ENCODE measurements at places on chromosomes 1 and 21. TPM values are rescaled to one million over a fixed set of nuclear protein-coding genes. Genes with fewer than 3 reads are reported as not detected.

DNA sequence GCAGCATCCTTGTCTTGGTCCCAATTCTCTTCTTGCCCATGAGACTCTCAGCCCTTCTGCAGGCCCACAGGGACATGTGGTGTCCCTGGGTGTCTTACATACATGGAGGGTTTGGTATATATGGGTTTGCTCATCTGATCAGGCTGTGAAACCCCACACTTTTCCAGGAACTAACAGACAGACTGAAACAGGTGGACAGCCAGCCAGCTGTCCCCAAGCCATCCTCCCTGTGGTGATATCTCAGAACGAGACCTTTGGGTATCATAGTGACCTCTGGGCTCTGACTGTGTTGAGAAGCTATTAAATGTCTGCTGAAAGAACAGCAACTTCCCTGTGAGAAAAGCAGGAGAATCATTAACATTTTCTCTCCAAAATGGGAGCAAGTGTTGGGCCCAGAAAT lies 115.5 kb upstream of the PAXBP1 start:
- H3K4me1 ChIP-seq = peaks cover 15% of the 10 kb centered on the region
- H3K27ac ChIP-seq = no peak overlapping the region
- peaks cover 29% of the 10 kb centered on the region for H3K27me3 ChIP-seq
- peaks cover 3% of the 10 kb centered on the region for H3K36me3 ChIP-seq
- no peak for DNase-seq

- no peak for DNase-seq
- H3K36me3 ChIP-seq = no peaks in the 10 kb centered on the region
- peaks cover 77% of the 10 kb centered on the region for H3K27me3 ChIP-seq
- H3K4me1 ChIP-seq = peaks cover 5% of the 10 kb centered on the region
Measured at GRCh38 chr1:109468903-109469302, 2.6 kb downstream of the SYPL2 start.

GRCh38 chr1:228420968-228421826 lies 4.5 kb upstream of the TRIM17 start:
- H3K27ac ChIP-seq = no peak overlapping the region
- peaks cover 18% of the 10 kb centered on the region for H3K4me1 ChIP-seq
- H3K27me3 ChIP-seq = peaks cover 10% of the 10 kb centered on the region

- peaks cover 22% of the 10 kb centered on the region for H3K36me3 ChIP-seq
- H3K27me3 ChIP-seq = no peaks in the 10 kb centered on the region
Measured at GRCh38 chr21:42981214-42981523, 6.8 kb downstream of the PKNOX1 start.

GRCh38 chr1:63134501-63135173 lies 187.7 kb upstream of the FOXD3 start:
- no peak overlapping the region for H3K4me3 ChIP-seq
- DNase-seq = no peak
- H3K4me1 ChIP-seq = no peaks in the 10 kb centered on the region
- peaks cover 10% of the 10 kb centered on the region for H3K27me3 ChIP-seq
- H3K27ac ChIP-seq = no peak overlapping the region

DNA sequence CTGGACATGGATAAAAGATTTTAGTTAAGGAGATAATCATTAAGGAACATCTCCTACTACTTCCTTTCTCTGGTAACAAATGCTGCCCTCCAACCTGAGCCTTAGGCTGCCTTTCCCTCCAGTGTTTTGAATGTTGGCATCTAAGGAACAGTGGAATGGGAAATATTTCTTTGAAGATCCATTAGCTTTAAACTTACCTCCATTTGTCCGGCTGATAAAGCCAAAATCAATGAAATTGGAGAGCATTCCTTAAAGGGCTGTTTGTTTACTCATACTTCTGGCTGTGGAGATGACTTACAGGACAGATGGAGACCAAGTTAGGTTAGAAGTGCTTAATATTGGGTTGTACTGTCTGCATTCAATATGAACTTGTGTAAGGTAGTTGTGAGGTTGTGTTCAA lies 439.1 kb downstream of the PLA2G4A start:
- DNase-seq = no peak
- H3K4me3 ChIP-seq = no peak overlapping the region
- no peaks in the 10 kb centered on the region for H3K36me3 ChIP-seq
- no peaks in the 10 kb centered on the region for H3K4me1 ChIP-seq
- H3K27ac ChIP-seq = no peak overlapping the region

- H3K27me3 ChIP-seq = no peaks in the 10 kb centered on the region
- no peak for DNase-seq
- peaks cover 13% of the 10 kb centered on the region for H3K36me3 ChIP-seq
- no peak overlapping the region for H3K27ac ChIP-seq
- H3K4me3 ChIP-seq = peak overlapping the region; percentile 92
Measured at GRCh38 chr1:192810253-192810880, 1.5 kb downstream of the RGS2 start.

GRCh38 chr1:9858293-9859035 lies 34.7 kb upstream of the CLSTN1 start:
- peaks cover 11% of the 10 kb centered on the region for H3K36me3 ChIP-seq
- DNase-seq = no peak
- peaks cover 10% of the 10 kb centered on the region for H3K4me1 ChIP-seq
- H3K27me3 ChIP-seq = no peaks in the 10 kb centered on the region
- H3K4me3 ChIP-seq = no peak overlapping the region

GRCh38 chr1:102715150-102715549 lies 393.2 kb downstream of the COL11A1 start:
- no peak overlapping the region for H3K4me3 ChIP-seq
- no peak for DNase-seq
- no peaks in the 10 kb centered on the region for H3K4me1 ChIP-seq
- H3K36me3 ChIP-seq = no peaks in the 10 kb centered on the region

GRCh38 chr1:228282329-228283042 lies 74.6 kb downstream of the OBSCN start:
- H3K4me1 ChIP-seq = no peaks in the 10 kb centered on the region
- H3K27ac ChIP-seq = no peak overlapping the region
- H3K36me3 ChIP-seq = no peaks in the 10 kb centered on the region
- H3K27me3 ChIP-seq = no peaks in the 10 kb centered on the region

GRCh38 chr1:228100822-228101613 lies 2.1 kb downstream of the C1orf35 start:
- H3K27me3 ChIP-seq = no peaks in the 10 kb centered on the region
- H3K27ac ChIP-seq = peak overlapping the region; percentile 73
- peak overlapping the region; percentile 95 for H3K4me3 ChIP-seq
- DNase-seq = no peak

- H3K36me3 ChIP-seq = no peaks in the 10 kb centered on the region
- DNase-seq = no peak
- H3K27me3 ChIP-seq = peaks cover 2% of the 10 kb centered on the region
- H3K4me1 ChIP-seq = peaks cover 7% of the 10 kb centered on the region
Measured at GRCh38 chr1:1125945-1126344, 10.1 kb upstream of the C1orf159 start.

GRCh38 chr1:241330619-241331327 lies 26.2 kb downstream of the RGS7 start:
- no peak for DNase-seq
- H3K36me3 ChIP-seq = no peaks in the 10 kb centered on the region
- no peaks in the 10 kb centered on the region for H3K27me3 ChIP-seq
- no peak overlapping the region for H3K27ac ChIP-seq
- H3K4me1 ChIP-seq = no peaks in the 10 kb centered on the region

DNA sequence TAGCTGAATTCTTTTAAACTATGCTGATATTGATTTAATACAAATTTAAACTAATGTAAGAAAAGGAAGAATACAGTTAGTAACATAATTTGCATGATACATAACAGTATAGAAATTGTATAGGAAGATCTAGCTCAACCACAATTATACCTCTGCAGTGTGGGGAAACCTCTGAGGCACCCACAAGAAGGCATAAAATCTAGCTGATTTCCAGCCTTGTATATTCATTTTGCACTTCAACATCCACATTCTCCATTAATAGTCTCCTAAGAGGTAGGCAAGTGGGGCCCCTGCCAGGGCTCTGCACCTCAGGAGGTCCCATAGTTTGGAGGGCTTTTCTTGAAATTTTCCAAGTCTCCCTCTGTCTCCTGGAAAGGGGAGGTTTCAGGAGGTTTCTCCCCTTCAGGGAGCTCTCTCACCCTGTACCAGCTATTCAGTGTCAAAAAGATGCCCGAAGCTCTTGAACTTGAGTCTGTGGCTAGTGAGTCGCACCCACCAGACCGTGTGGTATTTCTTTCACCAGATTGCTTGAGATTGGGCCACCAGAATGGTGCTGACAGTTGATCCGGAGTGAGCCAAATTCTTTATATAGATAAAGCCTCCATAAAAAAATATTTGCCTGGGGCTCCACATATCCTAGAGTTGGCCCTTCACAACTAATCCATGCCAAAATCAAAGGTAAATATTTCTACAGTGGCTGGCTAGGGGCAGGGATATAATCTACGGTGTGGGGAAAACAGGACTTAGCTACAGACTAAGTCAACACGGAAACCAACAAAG lies 108.2 kb downstream of the TIAM1 start:
- H3K4me3 ChIP-seq = no peak overlapping the region
- H3K27me3 ChIP-seq = no peaks in the 10 kb centered on the region
- H3K27ac ChIP-seq = no peak overlapping the region

- DNase-seq = peak; percentile 68
- H3K36me3 ChIP-seq = peaks cover 3% of the 10 kb centered on the region
- H3K4me3 ChIP-seq = peak overlapping the region; percentile 82
- peak overlapping the region; percentile 86 for H3K27ac ChIP-seq
Measured at GRCh38 chr21:29078869-29079767, 5.7 kb upstream of the CCT8 start.

GRCh38 chr1:154348429-154349076 lies 23.2 kb downstream of the ATP8B2 start:
- H3K36me3 ChIP-seq = peaks cover 42% of the 10 kb centered on the region
- H3K4me1 ChIP-seq = peaks cover 49% of the 10 kb centered on the region
- no peak for DNase-seq
- H3K4me3 ChIP-seq = no peak overlapping the region
- no peak overlapping the region for H3K27ac ChIP-seq

- H3K36me3 ChIP-seq = peaks cover 14% of the 10 kb centered on the region
- no peaks in the 10 kb centered on the region for H3K27me3 ChIP-seq
- no peak for DNase-seq
- H3K4me3 ChIP-seq = no peak overlapping the region
- no peak overlapping the region for H3K27ac ChIP-seq
Measured at GRCh38 chr1:3638027-3638426, 11.9 kb downstream of the WRAP73 start.

- peaks cover 8% of the 10 kb centered on the region for H3K27me3 ChIP-seq
- H3K4me3 ChIP-seq = no peak overlapping the region
- H3K36me3 ChIP-seq = peaks cover 2% of the 10 kb centered on the region
- H3K27ac ChIP-seq = no peak overlapping the region
- H3K4me1 ChIP-seq = peaks cover 13% of the 10 kb centered on the region
Measured at GRCh38 chr1:171753685-171754352, 12.0 kb upstream of the VAMP4 start.

The DMRTA2 gene
- not detected for total RNA-seq

The CCDC181 gene
- total RNA-seq = 0.19 TPM

The LCE1B gene
- not detected for total RNA-seq

The LHX4 gene
- not detected for total RNA-seq

The VANGL2 gene
- not detected for total RNA-seq

The EPHA2 gene
- total RNA-seq = not detected

The LCE3D gene
- total RNA-seq = not detected

The OMA1 gene
- 24.9 TPM for total RNA-seq

The ADAMTS1 gene
- total RNA-seq = 0.89 TPM

The S100B gene
- total RNA-seq = 1.5 TPM

The ANKRD45 gene
- 0.20 TPM for total RNA-seq
